ENCODE measurements at places on chromosomes 7 and 10. TPM values are rescaled to one million over a fixed set of nuclear protein-coding genes. Genes with fewer than 3 reads are reported as not detected.

TAS2R60 gene
- total RNA-seq, result not detected

DNA sequence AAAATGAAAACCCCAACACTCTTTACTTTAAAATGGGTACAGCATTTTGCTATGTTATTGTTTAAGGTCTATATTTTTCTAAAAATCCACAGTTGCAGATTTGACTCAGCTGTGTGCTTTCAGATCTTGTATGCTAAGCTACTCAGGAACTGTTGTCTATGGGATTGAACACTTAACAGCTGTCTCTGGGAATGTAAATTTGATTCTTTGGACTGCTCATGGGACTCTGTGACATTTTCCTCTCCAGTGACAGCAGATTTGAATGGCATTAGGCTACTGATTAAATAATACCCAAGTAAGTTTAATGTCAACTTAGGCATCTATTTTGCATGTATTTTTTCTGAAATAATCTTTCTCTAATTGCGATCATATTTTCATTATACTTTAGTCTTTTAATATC is 1.7 kb upstream of the CD36 start:
- DNase-seq, result no peak

GRCh38 chr7:47202146-47202783 is 379.6 kb downstream of the TNS3 start:
- peak; percentile 67 for DNase-seq

GRCh38 chr10:126803394-126803793 is 101.8 kb upstream of the DOCK1 start:
- no peak for DNase-seq

DNA sequence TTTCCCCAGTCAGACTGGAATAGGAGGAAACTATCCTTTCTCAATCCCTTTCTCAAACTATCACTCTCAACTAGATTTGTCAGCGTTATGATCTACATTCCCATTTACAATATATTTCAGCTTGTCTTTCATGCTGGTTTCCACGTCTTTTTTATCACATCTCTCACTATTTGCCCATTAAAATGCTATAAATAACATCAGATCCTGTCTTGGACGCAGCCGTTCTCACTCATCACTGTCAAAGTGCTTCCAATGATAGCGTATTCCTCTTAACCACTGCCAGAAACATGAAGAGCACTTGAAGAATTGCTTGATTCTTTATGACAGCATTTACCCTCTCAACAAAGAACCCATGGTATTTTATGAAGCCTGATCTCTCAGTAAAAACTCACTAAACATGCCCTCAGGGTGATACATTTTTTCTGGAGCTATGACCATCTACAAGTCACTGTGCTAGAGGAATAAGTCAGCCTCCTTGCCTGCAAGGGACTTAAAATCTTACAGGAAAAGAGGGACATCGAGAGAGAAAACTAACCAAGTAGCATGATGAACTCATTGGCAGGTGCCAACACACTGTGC is 205.6 kb upstream of the PFKP start:
- no peak for DNase-seq
